ENCODE measurements at places on chromosomes 3 and 15. TPM values are rescaled to one million over a fixed set of nuclear protein-coding genes. Genes with fewer than 3 reads are reported as not detected.

DNA sequence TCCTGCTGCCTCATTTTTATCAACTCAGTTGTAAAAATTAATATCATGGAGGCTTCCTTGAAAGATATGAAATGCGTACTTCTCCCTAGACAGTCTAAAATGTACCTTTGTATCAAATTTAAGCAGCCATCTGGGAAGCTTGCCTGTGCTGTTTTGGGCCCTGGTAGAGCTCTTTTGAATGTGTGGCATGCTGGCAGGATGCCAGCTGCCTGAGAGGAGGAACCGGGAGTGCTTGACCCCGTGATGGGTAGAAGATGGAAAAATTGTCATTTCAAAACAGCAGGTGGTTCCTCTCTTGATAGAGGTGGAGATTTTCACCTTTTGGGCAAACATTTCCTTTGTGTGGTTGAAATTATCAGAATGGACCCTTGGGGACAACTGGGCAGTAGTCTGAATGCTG is 245.3 kb downstream of the RPLP1 start:
- no peak for DNase-seq
- H3K27me3 ChIP-seq: no peaks in the 10 kb centered on the region
- peaks cover 11% of the 10 kb centered on the region for H3K4me1 ChIP-seq
- no peaks in the 10 kb centered on the region for H3K36me3 ChIP-seq

DNA sequence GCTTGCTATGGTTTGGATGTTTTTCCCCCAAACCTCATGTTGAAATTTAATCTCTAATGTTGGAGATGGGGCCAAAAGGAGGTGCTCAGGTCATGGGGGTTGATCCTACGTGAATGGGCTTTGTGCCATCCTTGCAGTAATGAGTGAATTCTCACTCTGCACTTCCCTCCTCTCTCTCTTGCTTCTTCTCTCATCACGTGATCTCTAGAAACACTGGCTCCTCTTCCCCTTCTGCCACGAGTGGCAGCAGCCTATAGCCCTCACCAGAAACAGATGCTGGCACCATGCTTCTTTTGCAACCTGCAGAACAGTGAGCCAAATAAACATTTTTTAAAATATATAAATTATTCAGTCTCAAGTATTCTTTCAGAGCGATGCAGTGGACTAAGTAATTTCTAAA is 13.3 kb upstream of the PLSCR1 start:
- H3K4me1 ChIP-seq: no peaks in the 10 kb centered on the region
- H3K27me3 ChIP-seq: no peaks in the 10 kb centered on the region
- no peak overlapping the region for H3K4me3 ChIP-seq
- no peak for DNase-seq
- no peak overlapping the region for H3K27ac ChIP-seq
- no peaks in the 10 kb centered on the region for H3K36me3 ChIP-seq

- no peak overlapping the region for H3K27ac ChIP-seq
- H3K36me3 ChIP-seq: no peaks in the 10 kb centered on the region
- DNase-seq: no peak
- no peak overlapping the region for H3K4me3 ChIP-seq
These were observed 80.6 kb downstream of the OXSM start for GRCh38 chr3:25870452-25870851.

GRCh38 chr3:193947596-193947995 is 188.4 kb upstream of the HES1 start:
- H3K27ac ChIP-seq: no peak overlapping the region
- no peaks in the 10 kb centered on the region for H3K27me3 ChIP-seq
- no peak overlapping the region for H3K4me3 ChIP-seq
- peaks cover 40% of the 10 kb centered on the region for H3K4me1 ChIP-seq

- no peaks in the 10 kb centered on the region for H3K27me3 ChIP-seq
- no peak overlapping the region for H3K4me3 ChIP-seq
- no peak overlapping the region for H3K27ac ChIP-seq
- no peaks in the 10 kb centered on the region for H3K4me1 ChIP-seq
These were observed 129.7 kb downstream of the DTWD1 start for GRCh38 chr15:49750553-49750952.

- H3K4me1 ChIP-seq: no peaks in the 10 kb centered on the region
- no peak overlapping the region for H3K4me3 ChIP-seq
- H3K27me3 ChIP-seq: no peaks in the 10 kb centered on the region
These were observed 336.3 kb downstream of the DIPK2A start for GRCh38 chr3:144307951-144308350.

GRCh38 chr15:54250326-54250725 is 272.1 kb downstream of the UNC13C start:
- no peaks in the 10 kb centered on the region for H3K4me1 ChIP-seq
- no peak overlapping the region for H3K27ac ChIP-seq
- no peaks in the 10 kb centered on the region for H3K27me3 ChIP-seq
- no peak overlapping the region for H3K4me3 ChIP-seq
- no peaks in the 10 kb centered on the region for H3K36me3 ChIP-seq

DNA sequence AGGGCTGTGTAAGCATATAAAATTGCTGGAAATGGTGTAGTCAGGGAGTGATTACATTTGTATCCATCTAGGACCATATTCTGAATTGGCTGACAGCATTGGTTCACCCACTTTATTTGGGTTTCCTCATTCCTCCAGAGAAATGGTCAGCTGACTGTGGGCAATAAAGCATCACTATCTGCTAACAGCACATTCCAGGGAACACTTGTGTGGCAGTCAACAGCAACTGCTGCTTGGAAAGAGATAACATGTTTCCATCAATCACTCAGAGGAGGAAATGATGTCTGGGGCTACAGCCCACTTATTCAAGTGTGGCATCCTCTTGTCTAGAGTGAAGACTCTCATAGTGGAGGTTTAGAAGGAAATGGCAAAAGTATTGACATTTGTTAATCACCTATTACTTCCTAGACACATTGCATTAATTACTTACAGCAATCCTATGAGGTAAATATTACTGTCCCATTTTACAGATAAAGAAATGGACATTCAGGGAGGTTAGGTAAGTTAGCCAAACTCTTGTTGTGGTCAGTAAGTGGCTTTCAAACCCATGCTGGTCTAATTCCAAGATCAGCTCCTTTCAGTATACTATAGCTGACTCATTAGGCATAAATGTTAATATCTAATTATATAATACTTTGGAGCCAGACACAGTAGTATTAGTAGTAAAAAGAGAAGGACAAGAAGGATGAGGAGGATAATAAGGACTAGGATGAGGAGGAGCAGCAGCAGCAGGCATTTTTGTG is 247.8 kb downstream of the ALCAM start:
- no peaks in the 10 kb centered on the region for H3K36me3 ChIP-seq
- H3K4me3 ChIP-seq: no peak overlapping the region
- DNase-seq: no peak
- H3K27ac ChIP-seq: no peak overlapping the region
- H3K4me1 ChIP-seq: peaks cover 19% of the 10 kb centered on the region

GRCh38 chr3:56845505-56845904 is 43.8 kb upstream of the ARHGEF3 start:
- no peaks in the 10 kb centered on the region for H3K27me3 ChIP-seq
- no peak overlapping the region for H3K27ac ChIP-seq
- no peak for DNase-seq
- H3K36me3 ChIP-seq: no peaks in the 10 kb centered on the region
- no peak overlapping the region for H3K4me3 ChIP-seq

DNA sequence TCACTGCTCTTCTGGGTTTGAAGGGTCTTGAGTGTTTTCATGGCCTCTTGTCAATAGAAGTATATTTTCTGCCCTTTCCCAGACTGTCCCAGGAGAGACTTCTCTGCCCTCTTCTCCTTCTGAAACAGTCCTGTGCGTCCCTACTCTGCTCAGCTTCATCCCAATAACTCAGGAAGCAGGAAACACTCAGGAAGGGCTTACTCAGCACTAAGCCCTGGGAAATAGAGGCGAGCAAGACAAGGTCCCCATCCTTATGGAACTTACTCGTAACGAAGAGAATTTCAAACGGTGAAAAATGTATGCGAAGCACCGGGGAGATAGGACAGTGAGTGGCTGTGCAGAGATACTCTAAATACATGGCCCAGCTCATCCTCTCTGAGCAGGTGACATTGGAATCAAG is 52.8 kb upstream of the TFRC start:
- no peak overlapping the region for H3K27ac ChIP-seq
- no peaks in the 10 kb centered on the region for H3K27me3 ChIP-seq
- no peak overlapping the region for H3K4me3 ChIP-seq
- no peak for DNase-seq
- H3K36me3 ChIP-seq: no peaks in the 10 kb centered on the region

- H3K4me3 ChIP-seq: no peak overlapping the region
- H3K4me1 ChIP-seq: peaks cover 7% of the 10 kb centered on the region
- H3K27me3 ChIP-seq: no peaks in the 10 kb centered on the region
- H3K36me3 ChIP-seq: no peaks in the 10 kb centered on the region
- no peak for DNase-seq
- no peak overlapping the region for H3K27ac ChIP-seq
These were observed 81.7 kb downstream of the LRTM1 start for GRCh38 chr3:54846119-54846518.

- no peak overlapping the region for H3K27ac ChIP-seq
- no peak for DNase-seq
- no peaks in the 10 kb centered on the region for H3K36me3 ChIP-seq
- no peaks in the 10 kb centered on the region for H3K27me3 ChIP-seq
- H3K4me1 ChIP-seq: no peaks in the 10 kb centered on the region
- H3K4me3 ChIP-seq: no peak overlapping the region
These were observed 22.3 kb upstream of the ACP3 start for GRCh38 chr3:132294906-132295305.

- no peak for DNase-seq
- H3K27ac ChIP-seq: no peak overlapping the region
- H3K4me3 ChIP-seq: no peak overlapping the region
- H3K4me1 ChIP-seq: peaks cover 38% of the 10 kb centered on the region
These were observed 46.0 kb downstream of the CCNL1 start for GRCh38 chr3:157113832-157114505.

GRCh38 chr3:154254527-154254926 is 69.8 kb downstream of the DHX36 start:
- no peak overlapping the region for H3K4me3 ChIP-seq
- no peaks in the 10 kb centered on the region for H3K27me3 ChIP-seq
- no peak overlapping the region for H3K27ac ChIP-seq
- H3K36me3 ChIP-seq: peaks cover 6% of the 10 kb centered on the region
- H3K4me1 ChIP-seq: peaks cover under 1% of the 10 kb centered on the region

The HIGD2B gene
- total RNA-seq: not detected

The SI gene
- total RNA-seq: not detected

The GPR87 gene
- total RNA-seq: not detected

The GOLGA6L4 gene
- total RNA-seq: 0.19 TPM

The C3orf22 gene
- total RNA-seq: not detected

The FOXB1 gene
- 9.6 TPM for total RNA-seq

The CELF6 gene
- 0.19 TPM for total RNA-seq

The ANO10 gene
- 32.5 TPM for total RNA-seq

All from neural progenitor cell (in vitro differentiated cells).